ENCODE measurements at places on chromosomes 12 and 14.
A peak's percentile ranks its signal among the peaks of the same experiment; 100 is the strongest.

DNA sequence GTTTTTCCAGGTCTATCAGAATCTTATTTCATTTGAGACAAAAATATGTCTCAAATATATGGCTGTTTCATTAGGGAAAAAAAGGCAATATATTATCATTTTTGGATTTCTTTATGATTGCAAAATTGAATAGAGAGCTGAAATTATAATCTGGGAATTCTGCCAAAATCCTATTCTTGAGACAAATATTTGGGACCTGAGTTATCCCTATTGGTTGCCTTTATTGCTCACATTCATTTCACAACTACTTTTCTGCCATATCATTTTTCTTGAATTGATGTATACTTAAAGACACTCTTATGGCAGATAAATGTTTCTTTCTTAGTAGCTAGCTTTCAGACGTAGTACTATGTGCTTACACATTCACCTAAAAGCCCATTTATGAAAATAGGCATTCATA lies 241.6 kb upstream of the NOVA1 start:
- no peak for DNase-seq

DNA sequence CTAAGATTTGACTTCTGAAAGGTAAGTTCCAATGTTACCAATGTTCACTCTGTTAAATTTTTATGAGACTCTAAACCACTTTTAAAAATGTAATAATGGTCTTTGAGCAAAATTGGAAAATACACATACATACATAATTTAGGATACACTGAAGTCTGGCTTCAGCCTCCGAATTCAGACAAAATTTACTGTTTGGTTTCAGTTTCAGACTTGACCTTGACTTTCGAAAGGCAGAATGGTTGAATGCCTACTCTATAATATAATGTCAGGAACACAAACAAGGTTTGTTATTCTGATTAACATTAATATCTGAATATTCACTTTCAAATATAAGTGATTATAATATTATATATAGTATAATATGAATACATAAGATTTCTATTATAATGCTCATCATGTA lies 74.1 kb upstream of the KRAS start:
- no peak for DNase-seq

GRCh38 chr12:26119391-26119989 lies 5.3 kb downstream of the BHLHE41 start:
- peak; percentile 29 for DNase-seq

DNA sequence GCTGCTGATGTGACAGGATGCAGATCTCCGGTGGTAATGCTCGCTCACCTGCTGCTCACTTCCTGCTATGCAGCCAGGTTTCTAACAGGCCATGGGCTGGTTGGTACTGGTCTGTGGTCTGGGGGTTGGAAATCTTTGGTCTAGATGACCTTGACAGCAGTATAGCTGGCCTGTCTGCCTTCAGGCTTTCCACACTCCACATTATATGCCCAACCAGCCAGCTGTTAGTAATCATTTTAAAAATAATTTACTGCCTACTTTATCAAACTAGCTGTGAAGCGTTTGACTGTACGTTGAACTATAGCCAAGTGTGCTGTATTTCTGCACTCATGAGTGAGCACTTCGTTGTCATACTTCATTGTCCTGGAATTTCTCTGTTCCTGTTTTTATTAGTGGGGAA lies 424.0 kb upstream of the GARIN6 start:
- no peak for DNase-seq

- no peak for DNase-seq
Observed at GRCh38 chr12:2666411-2666810, 128.4 kb upstream of the FKBP4 start.

DNA sequence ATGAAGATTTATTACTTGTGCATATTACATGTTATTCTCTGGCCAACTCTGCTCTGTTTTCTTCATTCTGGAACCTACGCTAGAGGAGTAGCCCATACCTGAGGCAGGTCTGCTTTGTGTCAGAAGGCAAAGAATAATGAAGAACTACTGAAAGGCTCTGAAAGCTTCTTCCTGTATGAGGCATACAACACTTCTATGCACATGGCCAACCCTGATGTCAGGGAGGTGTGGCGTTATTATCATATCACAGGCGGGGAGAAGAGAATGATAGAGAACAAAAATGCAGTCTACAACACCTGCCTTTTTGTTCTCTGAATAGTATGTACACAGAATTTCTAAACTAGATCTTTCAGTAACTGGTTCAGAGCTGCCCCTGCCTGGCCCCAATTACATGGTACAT lies 32.5 kb upstream of the CRY1 start:
- peak; percentile 90 for DNase-seq

DNA sequence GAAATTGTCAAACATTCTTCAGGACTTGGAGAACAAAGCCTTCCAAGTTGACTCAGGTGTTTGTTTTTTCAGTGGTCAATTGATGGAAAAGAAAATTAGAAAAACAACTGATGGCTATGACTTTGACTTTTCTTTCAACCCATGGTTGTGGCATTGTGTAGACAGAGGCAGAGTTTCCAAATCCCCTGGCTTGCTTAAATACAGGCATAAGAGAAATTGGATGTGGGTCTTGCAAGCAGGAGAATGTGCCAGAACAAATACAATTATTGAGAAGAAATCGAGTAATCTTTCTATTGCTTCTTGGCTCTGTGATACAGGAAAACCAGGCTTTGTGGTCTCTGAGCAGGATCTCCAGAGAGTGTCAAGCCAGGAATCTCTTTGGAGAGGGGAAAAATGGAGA lies 40.9 kb upstream of the FRMD6 start:
- DNase-seq = no peak

GRCh38 chr12:87096082-87096585 lies 839.9 kb upstream of the MGAT4C start:
- DNase-seq = no peak

DNA sequence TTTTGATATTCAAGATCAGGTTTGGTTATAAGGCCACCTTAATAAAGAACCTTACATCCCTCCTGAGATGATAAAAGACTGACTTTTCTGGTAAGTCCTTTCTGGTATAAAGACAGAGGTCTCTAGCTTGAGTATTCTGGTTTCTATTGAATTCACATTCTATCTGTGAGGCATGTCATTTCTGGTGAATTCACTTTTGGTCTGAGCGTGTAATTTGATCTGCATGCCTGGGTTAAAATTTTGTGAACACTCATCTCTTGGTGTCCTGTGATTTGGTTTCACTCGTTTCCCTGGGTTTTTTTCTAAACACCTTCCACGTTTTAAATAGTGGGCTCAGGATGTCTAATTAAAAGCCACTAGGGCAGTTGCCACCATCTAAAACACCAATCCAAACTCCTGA lies 12.2 kb downstream of the EIF5 start:
- DNase-seq = no peak

- DNase-seq = no peak
Observed at GRCh38 chr12:113797535-113797868, 168.6 kb downstream of the RBM19 start.

DNA sequence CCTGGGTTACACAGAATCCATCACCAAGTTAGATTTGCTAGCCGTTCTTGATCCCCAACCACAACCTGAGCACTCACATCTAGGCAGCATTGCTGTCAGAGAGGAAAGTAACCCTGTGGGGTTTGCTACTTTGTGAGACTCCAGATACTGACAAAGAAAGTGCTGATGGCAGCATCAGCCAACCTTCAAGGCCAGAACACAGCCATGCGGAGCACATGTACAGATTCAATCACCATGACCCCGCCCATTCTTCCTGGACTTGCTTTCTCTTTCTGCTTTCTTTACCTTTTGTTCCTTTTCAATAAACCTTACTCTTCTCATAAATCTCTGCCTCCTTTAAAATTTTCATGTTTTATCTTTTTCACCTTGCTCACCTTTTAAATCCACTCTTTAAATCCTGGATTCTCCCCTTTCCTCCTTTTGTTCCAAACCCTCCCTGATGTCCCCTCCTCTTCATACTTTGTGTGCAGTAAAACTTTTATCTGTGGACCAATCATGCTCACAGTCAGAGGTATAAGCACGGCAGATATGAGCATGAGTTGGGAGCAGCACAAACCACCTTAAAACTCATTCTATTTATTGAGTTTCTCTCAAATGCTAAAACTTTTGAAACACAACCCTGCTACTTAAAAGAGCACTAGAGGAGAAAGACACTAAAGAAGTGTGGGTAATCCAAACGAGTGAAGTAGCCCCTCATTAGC lies 21.9 kb upstream of the CERS5 start:
- no peak for DNase-seq

- DNase-seq = no peak
Observed at GRCh38 chr14:94543449-94544124, 17.7 kb upstream of the SERPINA4 start.

DNA sequence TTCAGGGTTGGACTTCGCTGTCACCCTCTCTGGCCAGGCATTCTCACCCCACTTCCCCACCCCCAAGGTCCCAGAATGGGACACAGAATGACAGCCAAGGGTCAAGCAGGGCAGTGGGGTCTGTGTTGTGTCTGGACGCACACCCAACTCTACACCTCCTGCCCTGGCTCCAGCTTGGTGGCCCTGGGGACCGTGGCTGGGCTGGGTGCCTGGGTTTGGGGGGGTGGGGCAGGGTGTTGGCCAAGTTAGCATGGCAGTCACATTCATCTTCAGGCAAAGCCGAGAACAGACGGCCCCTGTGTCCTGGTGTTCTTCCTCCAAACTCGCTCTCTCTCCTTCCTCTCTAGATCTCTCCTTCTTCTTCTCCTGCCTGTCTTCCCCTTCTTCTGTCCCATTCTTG lies 5.6 kb downstream of the LRP1 start:
- no peak for DNase-seq

GRCh38 chr14:59870277-59871165 lies at the start of gene RTN1:
Gene RTN1, minus strand, starts transcription at chr14:59870776. Its CDS starts 146 bp downstream, at chr14:59870630.
- DNase-seq = peak; percentile 25

DNA sequence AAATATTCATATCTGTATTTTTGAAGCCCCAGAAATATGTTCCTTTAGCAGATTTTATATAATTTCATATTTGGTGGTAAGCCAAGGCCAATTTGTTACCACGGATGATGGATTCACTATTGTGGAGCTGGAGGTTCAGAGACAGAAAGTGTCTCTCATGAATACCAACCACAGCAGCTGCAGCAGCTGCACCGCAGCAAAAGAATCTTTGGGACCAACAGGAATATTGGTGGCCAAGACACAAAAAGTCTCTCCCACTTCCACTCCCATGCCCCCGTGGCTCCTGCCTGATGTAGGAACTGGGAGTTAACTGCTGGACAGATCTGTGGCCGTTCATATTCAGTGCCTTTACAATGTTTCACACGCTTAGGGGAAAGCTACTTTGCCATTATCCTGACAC lies 155.3 kb downstream of the ADAMTS20 start:
- DNase-seq = no peak

- no peak for DNase-seq
Observed at GRCh38 chr14:23559926-23560520, 4.0 kb downstream of the THTPA start.

GRCh38 chr12:48296586-48297282 lies 54.0 kb downstream of the ZNF641 start:
- DNase-seq = no peak

GRCh38 chr14:31567655-31568054 lies 6.5 kb downstream of the NUBPL start:
- no peak for DNase-seq

DNA sequence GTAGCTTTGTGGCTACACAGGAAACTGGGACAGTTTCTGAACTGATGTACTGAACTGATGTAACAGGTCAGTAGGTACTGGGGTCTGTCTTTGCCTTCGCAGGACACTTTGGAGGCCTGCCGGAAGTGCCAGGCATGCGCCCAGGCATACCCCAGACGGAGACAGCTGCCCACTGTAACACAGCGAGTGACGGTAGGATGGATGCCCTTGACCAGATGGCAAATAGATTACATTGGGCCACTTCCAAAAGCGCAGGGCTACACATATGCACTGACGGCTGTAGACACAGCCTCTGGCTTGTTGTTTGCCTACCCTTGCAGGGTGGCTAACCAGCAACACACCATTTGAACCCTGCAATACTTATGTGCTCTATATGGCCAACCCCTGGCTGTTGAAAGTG lies 94.1 kb upstream of the TMPO start:
- no peak for DNase-seq

GRCh38 chr12:112191201-112191600 lies 65.8 kb downstream of the TRAFD1 start:
- no peak for DNase-seq

DNA sequence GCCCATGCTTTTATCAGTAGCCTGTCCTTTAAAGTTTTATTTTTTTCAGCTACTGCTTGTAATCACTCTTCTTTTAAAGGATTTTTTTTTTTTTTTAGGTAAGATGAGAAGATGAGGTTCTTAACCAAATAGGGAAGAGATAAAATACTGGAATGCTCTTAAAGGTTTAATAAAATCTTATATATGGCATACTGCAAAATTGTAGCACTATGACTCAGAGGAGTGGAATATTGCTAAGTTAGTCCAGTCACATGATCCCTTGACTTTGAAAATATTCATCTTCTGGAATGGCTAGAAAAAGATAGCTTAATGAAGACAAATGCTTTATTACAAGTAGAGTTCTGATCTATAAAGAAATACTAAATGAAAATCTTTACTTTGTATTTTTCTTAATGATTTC lies 116.6 kb downstream of the NAV3 start:
- DNase-seq = no peak

DNA sequence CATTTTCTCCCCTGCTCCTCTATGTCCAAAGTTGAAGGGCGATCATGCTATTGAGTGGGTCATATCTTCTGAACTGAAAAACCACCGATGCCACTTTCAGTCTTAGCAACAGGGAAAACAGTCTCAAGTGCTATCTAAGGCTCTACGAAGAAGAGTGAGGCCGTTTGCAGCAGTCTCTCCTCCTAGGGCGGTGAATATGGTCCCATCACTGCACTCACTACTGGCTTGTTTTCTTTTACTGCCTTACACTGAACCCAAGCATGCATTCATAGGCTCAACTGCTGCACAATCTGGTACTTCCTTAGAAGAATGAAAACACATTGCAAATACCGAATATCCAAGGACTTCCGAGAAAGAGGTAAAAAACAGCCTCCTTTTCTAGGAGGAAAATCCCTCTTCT lies 92.1 kb downstream of the DNAH10 start:
- DNase-seq = no peak

DNA sequence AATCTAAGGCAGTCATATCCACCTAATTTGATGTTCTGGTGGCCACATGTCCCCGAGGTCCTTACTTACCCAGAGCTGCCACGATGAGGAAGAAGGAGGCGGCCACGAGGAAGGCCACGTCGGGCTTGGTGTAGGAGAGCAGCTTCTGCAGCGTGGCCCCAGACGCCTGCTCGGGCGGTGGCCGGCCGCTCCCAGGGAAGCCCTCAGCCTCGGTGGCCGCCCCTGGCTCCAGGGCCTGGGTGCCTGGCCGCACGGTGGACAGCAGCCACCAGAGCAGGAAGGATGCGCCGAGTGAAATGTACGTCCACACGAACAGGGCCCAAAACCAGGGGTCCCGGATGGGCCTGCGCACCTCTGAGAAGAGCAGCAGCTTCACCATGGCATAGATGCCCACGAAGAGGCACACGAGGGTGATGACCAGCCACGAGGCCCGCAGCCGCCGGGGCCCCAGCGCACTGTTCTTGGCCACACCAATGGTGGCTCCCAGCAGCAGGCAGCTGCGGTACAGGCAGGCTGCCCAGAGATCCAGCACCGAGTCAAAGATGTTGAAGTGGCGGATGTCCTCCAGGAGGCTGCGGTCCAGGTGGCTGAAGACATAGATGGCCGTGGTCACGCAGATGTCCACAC lies 6.6 kb downstream of the ABCB9 start:
- no peak for DNase-seq

Data from NCI-H774 (cell line).